ENCODE measurements at places on chromosomes 6 and 20.
A peak's percentile ranks its signal among the peaks of the same experiment; 100 is the strongest.

DNA sequence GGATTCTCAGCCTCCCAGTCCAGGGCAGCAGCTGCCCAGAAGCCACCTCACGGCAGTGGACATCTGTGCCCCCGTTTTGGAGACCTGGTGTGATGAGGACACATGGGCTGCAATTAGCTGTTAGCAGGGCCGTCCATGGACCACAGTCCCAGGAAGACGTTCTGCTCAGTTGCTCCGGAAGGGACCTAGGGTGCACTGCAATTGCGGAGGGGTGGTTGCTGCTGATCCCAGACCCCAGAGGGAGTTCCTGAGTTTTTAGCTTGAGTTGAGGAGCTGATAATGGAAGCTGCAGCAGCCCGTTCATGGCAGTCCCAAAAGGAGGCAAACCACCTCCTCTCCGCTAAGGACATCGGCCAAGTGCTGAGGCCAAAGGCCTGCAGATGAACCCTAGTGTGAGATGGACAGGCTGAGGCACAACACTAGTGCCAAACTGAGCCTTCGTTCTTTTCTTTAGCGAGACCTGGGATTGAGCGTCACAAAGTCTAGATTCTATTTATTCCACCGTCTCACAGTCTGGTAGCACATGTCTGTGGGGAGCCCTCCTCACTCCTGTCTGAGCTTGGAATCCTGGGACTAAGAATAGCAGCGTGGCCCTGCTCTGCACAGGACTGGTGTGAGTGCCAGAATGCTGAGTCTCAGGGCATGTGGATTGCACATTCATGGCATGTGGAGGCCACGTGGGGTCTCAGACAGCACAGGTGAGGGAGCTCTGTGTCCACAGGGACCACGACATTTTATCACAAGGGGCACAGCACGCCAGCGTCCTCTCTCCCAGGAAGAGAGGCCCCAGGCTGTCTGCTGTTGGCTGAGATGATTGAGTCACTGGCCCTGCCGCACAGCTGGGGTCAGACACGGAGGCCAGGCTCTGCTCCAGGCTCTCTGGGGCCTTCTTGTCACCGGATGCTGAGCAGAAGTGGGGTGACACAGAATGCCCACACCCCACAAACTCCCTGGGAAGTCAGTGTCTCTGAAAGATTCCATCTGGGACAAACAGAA lies 113.4 kb downstream of the PSMB1 start:
- DNase-seq, result no peak

GRCh38 chr20:44596010-44596409 lies 13.6 kb downstream of the PKIG start:
- no peak for DNase-seq

- no peak for DNase-seq
Observed at GRCh38 chr6:165729307-165729936, 66.4 kb upstream of the PDE10A start.

DNA sequence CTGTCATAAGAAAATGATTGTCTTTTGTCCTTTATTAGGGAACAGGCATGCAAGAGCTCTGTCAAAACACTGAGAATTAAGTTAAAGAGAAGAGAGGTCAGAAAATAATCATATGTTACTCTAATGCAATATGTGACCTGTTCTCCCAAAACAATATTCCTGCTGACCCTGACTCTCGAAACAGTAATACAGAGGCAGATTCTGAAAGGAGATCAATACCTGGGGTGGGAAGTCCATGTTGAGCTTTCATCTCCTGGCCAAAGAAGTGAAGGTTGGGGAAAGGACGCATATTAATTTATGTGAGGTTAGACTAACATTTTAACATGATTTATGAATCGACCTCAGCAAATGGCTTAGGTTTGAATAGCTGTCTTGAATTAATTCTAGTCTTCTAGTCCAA lies 243.0 kb downstream of the PTPRK start:
- no peak for DNase-seq

- DNase-seq, result no peak
Observed at GRCh38 chr6:121603486-121603885, 168.0 kb downstream of the GJA1 start.

DNA sequence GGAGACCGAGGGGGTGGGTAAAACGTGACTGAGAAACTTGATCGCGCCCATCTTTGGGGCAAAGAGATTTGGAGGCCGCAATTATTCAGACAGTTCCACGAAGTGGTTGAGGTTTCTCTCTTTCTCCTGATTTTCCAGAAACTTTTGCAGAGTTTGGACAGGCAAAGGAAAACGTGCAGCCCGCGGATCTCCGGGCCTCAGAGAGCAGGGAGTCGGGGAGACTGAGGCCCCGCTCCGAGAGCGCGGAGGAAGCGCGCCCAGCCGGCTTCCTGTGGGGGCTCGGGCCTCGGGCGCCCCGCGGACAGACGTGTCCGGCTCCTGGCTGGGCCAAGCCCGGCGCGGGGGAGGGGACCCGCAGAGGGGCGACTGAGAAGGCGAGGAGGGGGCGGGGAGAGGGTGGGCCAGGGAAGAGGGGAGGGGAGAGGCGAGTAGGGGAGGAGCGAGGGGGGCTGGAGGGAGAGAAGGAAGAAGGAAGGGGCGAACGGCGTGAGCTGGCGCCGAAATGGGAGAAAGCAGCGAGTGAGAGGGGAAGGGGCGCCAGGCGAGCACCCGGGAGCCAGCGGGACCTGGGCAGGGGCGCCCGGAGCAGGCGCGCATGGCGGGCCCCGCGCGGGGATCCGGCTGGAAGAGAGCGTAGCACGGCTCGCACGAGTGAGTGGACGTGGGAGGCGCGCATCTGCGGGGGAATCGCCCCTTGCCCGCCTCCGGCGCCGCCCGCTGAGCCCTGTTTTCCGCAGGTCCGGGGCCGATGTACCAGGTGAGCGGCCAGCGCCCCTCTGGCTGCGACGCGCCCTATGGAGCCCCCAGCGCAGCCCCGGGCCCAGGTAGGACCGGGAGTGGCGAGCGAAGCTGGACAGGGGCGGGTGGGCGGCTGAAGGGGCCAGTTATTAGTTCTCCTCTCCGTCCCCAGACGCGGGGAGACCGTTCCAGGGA lies at the start of gene MDFI:
MDFI (plus strand) TSS at position 467 of the 933 bp plus-strand sequence; CDS start at position 749, 282 bp downstream.
- DNase-seq, result peak; percentile 70

DNA sequence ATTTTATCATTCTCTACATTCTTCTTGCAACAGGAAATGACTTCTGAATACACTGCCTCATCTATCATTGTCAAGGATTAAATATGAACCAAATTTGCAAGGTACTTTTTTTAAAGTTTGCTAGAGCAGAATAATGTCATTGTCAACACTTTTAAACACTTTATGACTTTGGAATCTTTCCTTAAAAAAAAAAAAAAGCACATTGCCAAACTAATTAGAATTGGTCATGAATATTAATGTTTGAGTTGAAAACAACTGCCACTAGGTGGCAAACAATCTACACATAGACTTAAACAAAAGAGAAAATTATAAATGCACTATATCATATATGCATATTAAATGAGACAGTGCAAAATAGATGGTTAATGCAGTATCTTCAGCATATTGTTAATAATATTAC lies 32.5 kb upstream of the TMEM244 start:
- no peak for DNase-seq

- no peak for DNase-seq
Observed at GRCh38 chr6:10862361-10862760, 19.5 kb downstream of the GCM2 start.

DNA sequence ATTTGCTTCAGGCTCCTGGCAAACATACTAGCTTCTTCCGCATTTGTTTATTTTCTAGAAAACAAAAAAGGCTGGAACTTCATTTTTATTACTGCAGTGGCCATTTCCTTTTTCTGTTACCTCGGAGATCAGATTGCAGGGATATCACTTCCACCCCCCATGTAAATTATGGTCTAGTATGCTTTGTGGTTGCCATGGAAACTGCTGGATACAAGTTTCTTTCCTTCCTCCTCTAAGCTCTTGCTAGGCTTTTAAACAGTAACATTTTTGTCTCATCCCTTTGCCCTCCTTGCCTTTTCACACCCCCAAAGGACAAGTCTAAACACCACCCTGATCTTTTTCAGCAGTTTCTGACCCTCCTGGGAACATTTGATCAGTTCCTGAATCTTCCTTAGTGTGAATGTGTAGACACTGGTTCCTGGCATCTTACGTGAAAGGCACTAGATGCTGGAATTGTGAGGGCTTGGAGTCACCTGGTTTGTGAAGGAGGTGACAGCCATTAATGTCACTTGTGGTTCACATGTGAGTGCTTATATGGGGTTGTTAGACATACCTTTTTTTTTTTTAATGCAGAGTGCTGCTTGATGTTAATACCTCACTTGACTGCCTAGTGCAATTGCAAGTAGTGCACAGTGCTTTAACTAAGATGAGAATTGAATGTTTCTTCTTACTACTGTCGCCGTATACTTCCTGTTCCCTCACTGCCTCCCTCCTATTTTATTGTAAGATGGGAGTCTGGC lies 181.6 kb downstream of the JARID2 start:
- no peak for DNase-seq

Measured in sciatic nerve (tissue), 2 donors.